NAMALWA (cell line): ENCODE measurements at places on chromosomes 3 and 15.

DNA sequence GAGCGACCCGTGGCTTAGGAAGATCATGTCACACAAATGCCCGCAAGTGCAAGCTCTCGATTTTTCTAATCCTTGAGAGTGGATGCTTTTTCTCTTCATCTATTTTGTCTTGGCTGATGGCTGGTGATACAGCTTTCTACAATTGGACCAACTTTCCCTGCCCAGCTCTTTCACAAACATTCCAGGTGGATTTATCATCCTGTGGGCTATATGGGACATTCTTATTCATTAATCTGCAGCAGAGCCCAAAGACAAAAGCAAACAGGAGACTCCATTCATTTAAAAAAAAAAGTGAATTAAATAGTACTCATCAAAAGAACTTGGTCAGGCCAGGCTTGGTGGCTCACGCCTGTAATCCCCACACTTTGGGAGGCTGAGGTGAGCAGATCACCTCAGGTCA, 14.2 kb upstream of the TSEN2 start:
- no peak for DNase-seq

DNA sequence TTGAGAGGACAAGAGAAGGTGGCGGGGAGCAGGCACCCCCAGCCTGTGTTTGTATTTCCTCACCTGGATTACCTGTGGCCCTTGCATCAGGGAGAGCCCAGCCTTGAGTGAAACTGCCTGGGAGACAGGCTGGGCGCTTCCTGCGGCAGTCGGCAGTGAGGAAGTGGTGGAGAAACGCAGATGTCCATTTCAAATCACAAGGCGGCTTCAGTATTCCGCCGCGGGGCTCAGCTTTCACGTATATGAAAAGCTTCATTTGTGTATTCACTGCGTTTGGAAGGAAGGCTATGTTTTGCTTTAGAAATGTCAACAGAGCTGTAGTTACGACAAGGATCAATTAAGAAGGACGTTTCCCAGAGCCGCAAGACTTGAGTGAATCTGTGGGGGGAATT, 167.4 kb upstream of the CTDSPL start:
- DNase-seq: no peak

- no peak for DNase-seq
Measured at GRCh38 chr3:131962982-131963381, 71.8 kb downstream of the CPNE4 start.

DNA sequence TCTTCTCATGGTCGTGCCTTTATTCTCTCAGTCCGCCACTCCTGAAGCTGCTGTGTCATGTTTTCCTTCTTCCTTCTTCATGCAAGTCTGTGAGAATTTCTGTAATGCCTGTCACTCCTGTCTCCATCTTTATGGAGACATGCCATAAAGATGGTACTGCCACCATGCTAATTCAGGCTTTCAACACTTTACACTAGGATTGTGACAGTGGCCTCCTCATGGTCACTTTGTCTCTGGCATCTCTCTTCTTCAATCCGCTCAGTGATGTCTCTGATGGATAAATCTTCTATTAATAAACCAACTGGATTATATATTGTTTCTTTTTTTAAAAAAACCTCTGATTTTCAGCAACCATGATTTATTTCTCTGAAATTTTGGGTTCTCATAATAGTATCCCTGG, 18.1 kb downstream of the PPM1L start:
- DNase-seq: no peak

DNA sequence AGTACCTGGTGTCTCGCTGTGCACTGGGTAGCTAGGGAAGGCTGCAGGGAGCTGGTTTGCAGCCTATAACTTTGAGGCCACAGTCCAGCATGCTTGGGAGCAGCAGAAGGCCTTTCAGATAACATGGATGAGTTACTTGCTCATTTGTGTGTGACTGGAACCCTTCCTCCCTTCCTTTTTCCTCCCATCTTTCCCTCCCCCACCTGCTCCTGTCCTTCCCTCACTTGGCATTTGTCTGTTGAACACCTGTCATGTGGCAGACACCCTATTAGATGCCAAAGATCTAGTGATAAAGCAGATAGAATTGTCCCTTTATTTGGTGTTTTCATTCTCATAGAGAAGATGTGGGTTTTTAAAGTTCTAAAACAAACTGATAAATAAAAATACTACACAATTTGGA, 71.6 kb downstream of the LRTM1 start:
- DNase-seq: no peak
